ENCODE measurements at places on chromosomes 5 and 9.
A peak's percentile ranks its signal among the peaks of the same experiment; 100 is the strongest.

GRCh38 chr5:151288180-151288579 lies 15.4 kb downstream of the SLC36A3 start:
- no peaks in the 10 kb centered on the region for H3K36me3 ChIP-seq
- DNase-seq = no peak
- no peaks in the 10 kb centered on the region for H3K4me1 ChIP-seq
- no peak overlapping the region for H3K27ac ChIP-seq
- H3K4me3 ChIP-seq = no peak overlapping the region

DNA sequence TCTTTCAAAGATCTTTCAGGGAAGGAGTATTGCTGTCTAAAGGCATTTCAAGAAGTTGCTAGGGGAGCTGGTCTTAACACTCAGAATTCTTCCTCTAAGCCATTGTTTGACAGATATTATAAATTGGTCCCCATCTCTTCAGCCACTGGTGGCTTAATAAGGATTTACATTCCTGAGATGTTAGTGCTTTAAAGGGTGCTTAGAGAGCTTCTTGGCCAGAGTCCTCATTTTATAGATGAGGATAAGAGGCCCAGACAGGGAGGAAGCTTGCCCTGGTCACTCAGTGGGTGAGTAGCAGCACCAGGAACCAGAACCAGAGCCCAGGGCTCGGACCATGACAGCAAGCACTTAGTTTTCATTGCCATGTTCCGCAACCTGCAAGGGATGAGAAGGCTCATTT lies 53.2 kb downstream of the GALNT10 start:
- H3K4me3 ChIP-seq = no peak overlapping the region
- H3K36me3 ChIP-seq = no peaks in the 10 kb centered on the region
- DNase-seq = no peak
- H3K27ac ChIP-seq = no peak overlapping the region
- no peaks in the 10 kb centered on the region for H3K27me3 ChIP-seq
- peaks cover 16% of the 10 kb centered on the region for H3K4me1 ChIP-seq

DNA sequence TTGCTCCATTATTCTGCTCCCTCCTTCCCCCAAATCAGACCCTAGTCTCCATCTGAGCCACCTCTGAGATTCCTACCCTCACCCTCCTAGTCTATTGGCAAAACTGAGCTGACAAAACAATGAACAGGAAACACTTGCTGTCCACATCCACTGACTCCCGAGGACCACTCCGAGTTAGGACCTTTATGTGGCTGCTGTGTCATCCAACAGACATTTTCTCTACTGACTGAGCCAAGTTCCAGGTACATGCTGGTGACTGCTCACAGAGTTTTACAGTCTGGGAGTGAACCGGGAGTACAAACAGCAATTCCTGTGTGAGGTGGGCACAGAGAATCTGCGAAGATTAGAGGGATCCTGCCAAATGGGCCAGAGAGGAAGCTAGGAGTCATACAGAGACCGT lies 39.2 kb downstream of the CFAP90 start:
- no peak for DNase-seq
- no peak overlapping the region for H3K4me3 ChIP-seq
- H3K36me3 ChIP-seq = no peaks in the 10 kb centered on the region

DNA sequence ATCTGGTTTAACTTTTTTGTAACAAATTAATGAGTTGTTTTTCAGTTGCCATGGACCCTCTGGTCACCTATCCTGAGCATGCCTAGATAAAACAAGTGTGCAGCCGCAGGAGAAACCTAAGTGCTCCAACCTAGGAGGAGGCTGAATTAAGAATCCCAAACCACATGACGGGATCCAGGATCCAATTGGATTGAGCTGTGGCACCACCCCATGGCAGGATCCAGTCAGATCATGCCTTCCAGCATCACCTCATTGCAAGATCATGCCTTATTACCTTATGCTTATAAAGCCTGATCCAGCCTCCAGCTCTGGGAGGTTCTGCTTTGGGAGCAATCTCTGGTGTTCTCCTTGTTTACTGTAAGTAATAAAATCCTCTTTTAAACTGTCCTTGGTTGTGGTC lies 662.0 kb downstream of the TLR4 start:
- DNase-seq = no peak
- H3K27me3 ChIP-seq = no peaks in the 10 kb centered on the region
- H3K27ac ChIP-seq = no peak overlapping the region
- no peaks in the 10 kb centered on the region for H3K4me1 ChIP-seq
- no peak overlapping the region for H3K4me3 ChIP-seq

- no peaks in the 10 kb centered on the region for H3K36me3 ChIP-seq
- no peak overlapping the region for H3K4me3 ChIP-seq
- H3K4me1 ChIP-seq = no peaks in the 10 kb centered on the region
- H3K27ac ChIP-seq = no peak overlapping the region
These were observed 61.0 kb downstream of the DAP start for GRCh38 chr5:10699987-10700386.

GRCh38 chr9:122383992-122384461 lies 13.2 kb downstream of the PTGS1 start:
- no peaks in the 10 kb centered on the region for H3K27me3 ChIP-seq
- no peaks in the 10 kb centered on the region for H3K36me3 ChIP-seq
- DNase-seq = no peak
- no peak overlapping the region for H3K27ac ChIP-seq

DNA sequence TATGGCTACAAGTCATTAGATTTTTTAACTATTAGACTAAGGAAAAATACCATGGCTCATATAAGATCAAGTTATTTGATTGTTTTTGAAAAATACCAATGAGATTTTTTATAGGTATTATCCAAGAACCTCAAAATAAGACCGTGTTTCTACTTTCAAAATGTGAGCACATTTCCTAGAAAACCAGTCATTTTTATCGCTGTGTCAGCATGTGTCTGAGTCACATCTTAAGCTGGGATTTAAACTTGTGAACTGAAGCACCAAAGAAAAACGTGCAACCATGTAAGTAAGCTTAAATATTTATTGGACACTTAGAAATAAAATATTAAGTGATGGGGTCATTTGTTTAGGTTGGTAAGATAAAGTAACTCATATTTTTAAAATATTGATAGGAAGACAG lies 1676.0 kb upstream of the NUDT12 start:
- no peaks in the 10 kb centered on the region for H3K4me1 ChIP-seq
- no peaks in the 10 kb centered on the region for H3K36me3 ChIP-seq
- H3K4me3 ChIP-seq = no peak overlapping the region
- no peaks in the 10 kb centered on the region for H3K27me3 ChIP-seq
- no peak for DNase-seq
- no peak overlapping the region for H3K27ac ChIP-seq

GRCh38 chr9:33080534-33080933 lies 4.1 kb upstream of the SMU1 start:
- H3K27ac ChIP-seq = no peak overlapping the region
- peaks cover 3% of the 10 kb centered on the region for H3K4me1 ChIP-seq
- H3K27me3 ChIP-seq = no peaks in the 10 kb centered on the region
- H3K4me3 ChIP-seq = no peak overlapping the region
- no peak for DNase-seq
- H3K36me3 ChIP-seq = no peaks in the 10 kb centered on the region

- H3K36me3 ChIP-seq = no peaks in the 10 kb centered on the region
- H3K4me1 ChIP-seq = peaks cover 11% of the 10 kb centered on the region
- peak; percentile 38 for DNase-seq
- H3K27ac ChIP-seq = peak overlapping the region; percentile 92
- no peaks in the 10 kb centered on the region for H3K27me3 ChIP-seq
These were observed 896 bp downstream of the RIGI start for GRCh38 chr9:32524892-32525708.

DNA sequence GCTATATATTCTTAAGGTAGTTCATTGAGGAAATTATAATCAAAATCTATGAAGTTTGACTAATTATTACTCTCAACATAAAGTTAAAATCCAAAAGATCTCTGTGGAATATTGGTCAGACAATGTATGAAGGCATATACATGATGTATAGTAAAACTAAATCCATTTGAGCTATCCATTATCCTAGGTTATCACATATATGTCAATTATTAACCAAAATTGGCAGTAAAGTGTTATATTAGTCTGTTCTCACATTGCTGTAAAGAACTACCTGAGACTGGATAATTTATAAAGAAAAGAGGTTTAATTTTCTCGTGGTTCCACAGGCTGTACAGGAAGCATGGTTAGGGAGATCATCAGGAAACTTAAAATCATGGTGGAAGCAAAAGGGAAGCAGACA lies 511.7 kb upstream of the SGCD start:
- no peaks in the 10 kb centered on the region for H3K4me1 ChIP-seq
- no peaks in the 10 kb centered on the region for H3K27me3 ChIP-seq

GRCh38 chr5:173782671-173783101 lies 105.5 kb upstream of the CPEB4 start:
- H3K27me3 ChIP-seq = no peaks in the 10 kb centered on the region
- no peaks in the 10 kb centered on the region for H3K36me3 ChIP-seq
- peak overlapping the region; percentile 42 for H3K27ac ChIP-seq
- H3K4me1 ChIP-seq = peaks cover 6% of the 10 kb centered on the region
- no peak overlapping the region for H3K4me3 ChIP-seq
- DNase-seq = no peak

GRCh38 chr5:142757564-142757963 lies 12.6 kb upstream of the ARHGAP26 start:
- no peak overlapping the region for H3K4me3 ChIP-seq
- peaks cover 13% of the 10 kb centered on the region for H3K4me1 ChIP-seq
- no peaks in the 10 kb centered on the region for H3K27me3 ChIP-seq
- DNase-seq = no peak
- H3K36me3 ChIP-seq = no peaks in the 10 kb centered on the region

GRCh38 chr9:35112257-35113020 lies 3.2 kb downstream of the ATOSB start:
- H3K4me1 ChIP-seq = peaks cover 41% of the 10 kb centered on the region
- no peak overlapping the region for H3K4me3 ChIP-seq
- H3K36me3 ChIP-seq = no peaks in the 10 kb centered on the region
- H3K27me3 ChIP-seq = no peaks in the 10 kb centered on the region
- H3K27ac ChIP-seq = peak overlapping the region; percentile 82
- peak; percentile 15 for DNase-seq

DNA sequence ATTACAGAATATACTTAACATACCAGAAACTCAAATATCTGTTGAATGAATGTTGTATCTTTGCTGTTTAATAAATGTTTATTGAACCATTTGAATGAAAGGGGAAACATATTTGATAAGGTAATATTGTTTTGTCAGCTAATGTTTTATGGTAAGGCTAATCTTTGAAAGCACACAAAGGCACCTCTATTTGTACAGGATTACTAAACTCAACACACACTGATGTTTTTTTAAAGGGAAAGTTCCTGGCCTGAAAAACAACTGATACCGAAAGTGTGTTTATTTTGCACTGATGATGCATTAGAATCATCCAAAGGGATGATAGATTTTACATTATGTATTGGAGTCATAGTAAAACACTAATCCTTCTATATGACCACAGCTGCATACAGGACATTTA lies 82.5 kb downstream of the ADCY2 start:
- H3K36me3 ChIP-seq = no peaks in the 10 kb centered on the region
- no peak for DNase-seq
- no peaks in the 10 kb centered on the region for H3K4me1 ChIP-seq
- no peak overlapping the region for H3K4me3 ChIP-seq
- no peak overlapping the region for H3K27ac ChIP-seq

DNA sequence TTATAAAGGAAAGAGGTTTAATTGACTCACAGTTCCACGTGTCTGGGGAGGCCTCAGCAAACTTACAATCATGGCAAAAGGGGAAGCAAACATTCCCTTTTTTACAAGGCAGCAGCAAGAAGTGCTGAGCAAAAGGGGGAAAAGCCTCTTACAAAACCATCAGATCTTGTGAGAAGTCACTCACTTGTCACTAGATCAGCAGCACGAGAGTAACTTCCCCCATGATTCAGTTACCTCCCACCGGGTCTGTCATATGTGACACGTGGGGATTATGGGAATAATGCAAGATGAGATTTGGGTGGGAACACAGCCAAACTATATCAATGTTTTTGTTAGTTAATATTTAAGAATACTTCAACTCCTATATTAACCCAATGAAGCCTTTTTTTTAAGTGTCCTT lies 275.2 kb upstream of the CDH9 start:
- no peaks in the 10 kb centered on the region for H3K4me1 ChIP-seq
- no peaks in the 10 kb centered on the region for H3K27me3 ChIP-seq
- no peaks in the 10 kb centered on the region for H3K36me3 ChIP-seq
- DNase-seq = no peak
- no peak overlapping the region for H3K4me3 ChIP-seq

DNA sequence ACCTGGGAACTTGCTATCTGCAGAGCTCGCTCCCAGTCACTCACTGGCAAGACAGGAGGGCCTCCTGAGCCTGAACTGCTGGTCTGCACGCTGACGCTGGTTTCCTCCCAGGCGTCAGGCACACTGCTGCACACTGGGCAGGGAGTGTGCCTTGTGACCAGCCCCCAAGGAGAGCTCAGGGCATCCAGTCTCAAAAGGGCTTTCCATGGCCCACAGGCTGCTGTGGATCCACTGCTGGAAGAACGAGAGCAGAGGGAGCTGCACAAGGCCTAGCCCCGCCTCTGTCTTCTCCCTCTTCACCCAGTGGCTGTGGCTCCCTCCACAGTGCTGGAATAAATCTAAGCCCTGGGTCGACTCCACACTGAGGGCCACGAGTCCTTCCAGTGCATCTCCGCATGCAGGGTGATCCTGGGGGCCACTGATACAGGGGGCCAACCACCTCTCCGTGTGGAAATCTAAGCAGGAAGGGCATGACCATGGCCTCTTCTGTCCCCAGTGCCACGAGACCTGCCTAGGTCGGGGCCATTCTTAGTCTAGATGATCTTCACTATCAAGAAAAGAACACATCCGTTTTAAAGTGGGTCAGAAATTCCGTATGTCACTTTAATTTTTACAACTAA lies 93.6 kb downstream of the CAMSAP1 start:
- H3K4me3 ChIP-seq = no peak overlapping the region
- H3K36me3 ChIP-seq = no peaks in the 10 kb centered on the region
- H3K4me1 ChIP-seq = no peaks in the 10 kb centered on the region
- DNase-seq = no peak
- no peaks in the 10 kb centered on the region for H3K27me3 ChIP-seq

DNA sequence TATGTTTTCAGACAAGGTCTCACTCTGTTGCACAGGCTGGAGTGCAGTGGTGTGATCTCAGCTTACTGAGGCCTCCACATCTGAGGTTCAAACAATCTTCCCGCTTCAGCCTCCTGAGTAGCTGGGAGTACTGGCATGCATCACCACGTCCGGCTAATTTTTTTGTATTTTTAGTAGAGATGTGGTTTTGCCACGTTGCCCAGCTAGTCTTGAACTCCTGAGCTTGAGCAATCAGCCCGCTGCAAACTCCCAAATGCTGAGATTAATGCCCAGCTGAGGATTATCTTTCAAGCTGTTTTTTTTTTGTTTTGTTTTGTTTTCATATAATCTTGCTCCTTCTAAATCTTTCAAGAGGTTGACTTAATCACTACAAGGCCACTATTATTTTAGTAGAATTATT lies 47.3 kb upstream of the SLC28A3 start:
- H3K27ac ChIP-seq = no peak overlapping the region
- H3K4me3 ChIP-seq = no peak overlapping the region
- H3K4me1 ChIP-seq = peaks cover 15% of the 10 kb centered on the region

All from testis (tissue), 5 donors.